MG63 (cell line): ENCODE measurements at places on chromosomes 11 and 22.
A peak's percentile ranks its signal among the peaks of the same experiment; 100 is the strongest.

DNA sequence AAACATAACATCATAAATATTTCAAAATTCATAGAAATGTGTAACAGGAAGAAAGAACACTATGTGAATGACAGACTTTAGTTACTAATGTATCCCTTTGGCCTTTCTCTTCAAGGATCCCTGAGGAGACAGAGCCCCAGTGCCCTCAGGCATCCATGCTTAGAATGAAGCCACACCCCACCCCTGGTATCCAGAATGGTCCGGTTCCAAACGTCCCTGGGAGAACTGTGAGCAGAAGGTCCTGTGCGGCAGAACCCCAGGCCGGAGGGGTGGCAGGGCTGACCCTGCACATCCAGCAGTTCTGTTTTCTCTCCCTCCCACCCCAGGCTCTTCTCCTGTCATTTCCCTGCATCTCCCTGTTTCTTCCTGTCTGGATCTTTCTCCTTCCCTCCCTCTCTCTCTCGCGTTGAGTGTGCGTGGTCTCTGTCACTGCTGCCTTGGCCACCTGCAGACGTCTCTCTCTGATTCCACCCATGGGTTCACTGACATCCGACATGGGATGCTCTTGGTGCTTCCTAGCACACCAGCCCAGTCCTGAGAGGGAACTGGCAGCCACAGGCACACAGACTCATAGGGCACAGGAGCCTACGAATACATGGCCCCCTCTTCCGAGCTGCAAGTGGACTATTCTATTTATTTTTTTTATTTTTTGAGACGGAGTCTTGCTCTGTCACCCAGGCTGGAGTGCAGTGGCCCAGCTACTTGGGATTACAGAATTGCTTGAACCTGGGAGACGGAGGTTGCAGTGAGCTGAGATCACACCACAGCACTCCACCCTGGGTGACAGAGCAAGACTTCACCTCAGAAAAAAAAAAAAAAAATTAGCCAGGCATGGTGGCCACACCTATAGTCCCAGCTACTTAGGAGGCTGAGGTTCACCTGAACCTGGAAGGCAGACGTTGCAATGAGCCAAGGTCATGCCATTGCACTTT is 5.7 kb downstream of the RFPL1 start:
- DNase-seq, result no peak

DNA sequence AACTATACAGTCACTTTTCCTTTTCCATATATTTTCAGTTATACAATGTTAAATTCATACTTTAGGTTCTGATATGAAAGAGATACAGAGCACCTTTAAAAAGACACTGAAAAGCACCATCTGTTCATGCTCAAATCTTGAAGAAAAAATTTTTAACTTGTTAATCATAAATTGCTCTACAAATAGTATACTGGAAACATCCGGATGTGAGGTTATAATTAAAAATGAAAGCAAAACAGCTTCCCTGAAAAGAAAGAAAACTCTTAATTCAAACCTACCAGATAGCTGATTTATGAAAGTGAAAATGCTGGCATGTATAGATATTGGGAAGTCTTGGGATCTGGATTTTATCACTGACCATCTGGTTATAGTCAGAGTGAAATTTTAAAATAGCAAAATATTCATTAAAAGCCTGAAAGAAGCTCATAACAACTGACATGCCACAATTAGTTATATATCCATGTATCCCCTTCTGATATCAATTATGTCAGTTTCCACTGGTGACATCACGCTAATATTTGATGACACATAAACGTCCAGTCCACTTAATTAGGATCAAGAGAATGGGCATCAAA is 740.0 kb downstream of the DLG2 start:
- DNase-seq, result no peak

DNA sequence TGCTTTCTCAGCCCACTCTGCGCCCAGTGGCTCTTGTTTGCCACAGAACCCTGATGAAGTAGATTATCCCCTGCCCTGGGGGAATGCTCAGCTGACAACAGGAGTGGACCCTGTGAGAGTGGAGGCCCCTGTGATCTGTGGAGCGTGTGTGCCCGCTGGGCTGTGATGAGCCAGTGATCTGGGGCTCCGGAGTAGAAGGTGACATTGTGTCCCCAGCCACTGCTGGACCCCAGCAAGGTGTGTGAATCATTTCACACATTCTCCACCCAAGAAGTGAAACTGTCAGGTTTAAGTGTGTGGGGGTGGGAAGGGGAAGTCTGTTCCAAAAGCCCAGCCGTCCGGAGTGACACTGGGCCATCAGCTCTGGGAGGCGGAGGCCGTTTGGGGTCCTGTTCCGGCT is 33.1 kb upstream of the GRAMD4 start:
- no peak for DNase-seq

DNA sequence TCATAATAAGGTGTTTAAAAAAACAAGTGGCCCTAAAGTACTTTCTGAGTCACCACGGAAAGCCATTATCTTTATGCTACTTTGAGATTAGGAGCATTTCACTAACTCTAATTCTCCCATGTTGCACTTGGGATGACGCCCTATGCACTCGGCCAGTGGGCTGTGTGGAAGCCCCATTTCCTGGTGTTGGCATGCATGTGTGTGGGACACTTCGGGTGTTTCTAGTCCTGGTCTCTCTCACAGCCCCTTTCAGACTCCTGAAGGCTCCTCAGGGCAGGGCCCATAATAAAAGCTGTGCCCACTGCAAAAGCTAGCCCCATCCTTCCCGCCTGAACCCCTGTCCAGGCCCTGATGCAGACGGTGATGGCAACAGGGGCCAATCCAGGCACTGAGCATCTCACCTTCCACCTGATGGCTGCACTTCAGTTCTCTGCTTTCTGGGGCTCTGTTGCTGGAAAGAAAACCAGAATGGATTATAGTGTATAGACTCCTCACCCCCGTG is 14.9 kb upstream of the FXYD2 start:
- no peak for DNase-seq

DNA sequence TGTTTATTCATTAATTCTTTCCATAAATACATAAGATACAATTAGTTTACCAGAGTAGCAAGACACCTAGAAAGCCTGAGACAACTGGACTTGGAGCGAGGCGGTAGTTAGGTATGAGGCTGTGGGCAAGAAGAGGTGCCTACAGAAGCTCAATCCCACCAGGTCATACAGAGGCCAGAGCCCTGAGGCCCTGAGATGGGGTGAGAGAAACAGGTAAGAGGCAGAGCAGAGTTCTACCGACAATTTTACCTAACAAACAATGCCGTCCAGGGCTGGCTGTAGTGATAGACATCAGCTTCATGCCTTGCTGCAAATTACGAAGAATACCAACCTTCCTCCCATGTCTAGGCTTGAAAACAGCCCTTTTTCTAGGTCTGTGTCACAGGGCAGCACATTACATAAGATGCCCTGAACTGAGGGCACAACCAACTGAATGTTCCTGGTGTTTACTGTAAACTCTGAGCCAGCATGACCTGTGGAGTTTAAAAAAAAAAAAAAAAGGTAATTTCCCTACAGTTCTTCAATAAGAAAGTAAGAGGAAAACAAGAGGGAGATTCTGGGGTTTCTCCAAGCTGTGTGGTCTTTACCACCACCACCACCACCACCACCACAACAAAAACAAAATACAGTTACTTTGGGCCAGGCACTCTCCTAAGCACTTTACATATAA is 105.8 kb downstream of the GAB2 start:
- DNase-seq, result no peak

DNA sequence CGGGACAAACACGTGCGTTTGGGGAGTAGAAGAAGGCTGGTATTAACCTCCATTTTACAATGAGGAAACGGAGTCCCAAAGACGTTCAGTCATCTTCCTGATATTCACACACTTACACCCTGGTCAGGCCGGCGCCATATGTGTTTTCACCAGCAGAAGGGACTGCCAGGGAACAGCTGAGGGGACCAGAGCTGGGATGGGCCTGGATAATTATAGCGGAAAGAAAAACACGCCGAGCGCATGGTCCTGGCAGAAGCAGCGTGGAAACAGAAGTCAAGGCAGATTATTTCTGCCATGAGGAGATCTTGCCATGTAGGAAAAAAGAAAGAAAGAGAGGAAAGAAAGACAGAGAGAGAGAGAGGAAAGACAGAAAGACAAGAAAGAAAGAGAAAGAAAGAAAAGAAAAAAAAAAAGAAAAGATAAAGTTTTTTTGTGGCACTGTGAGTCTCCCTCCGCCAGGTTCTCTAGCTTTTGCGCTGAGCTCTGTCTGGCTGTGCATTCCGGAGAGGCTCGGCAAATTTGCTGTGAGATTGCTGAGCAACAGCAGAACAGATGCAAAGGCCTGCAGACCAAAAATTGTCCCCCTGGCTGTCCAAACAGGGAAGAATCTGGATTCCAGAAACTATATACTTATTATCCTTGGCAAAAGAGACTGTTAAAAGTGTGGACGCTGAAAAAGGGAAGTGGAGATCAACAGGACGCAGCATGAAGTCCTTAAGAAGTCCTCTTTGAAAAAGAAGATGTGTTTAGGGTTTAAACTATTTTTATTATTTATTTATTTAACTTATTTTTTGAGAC is 1.3 kb upstream of the UCP2 start:
- no peak for DNase-seq

- no peak for DNase-seq
Observed at GRCh38 chr11:94856443-94856842, 88.3 kb downstream of the AMOTL1 start.

GRCh38 chr22:26565181-26565580 is 24.8 kb downstream of the TPST2 start:
- DNase-seq, result no peak

DNA sequence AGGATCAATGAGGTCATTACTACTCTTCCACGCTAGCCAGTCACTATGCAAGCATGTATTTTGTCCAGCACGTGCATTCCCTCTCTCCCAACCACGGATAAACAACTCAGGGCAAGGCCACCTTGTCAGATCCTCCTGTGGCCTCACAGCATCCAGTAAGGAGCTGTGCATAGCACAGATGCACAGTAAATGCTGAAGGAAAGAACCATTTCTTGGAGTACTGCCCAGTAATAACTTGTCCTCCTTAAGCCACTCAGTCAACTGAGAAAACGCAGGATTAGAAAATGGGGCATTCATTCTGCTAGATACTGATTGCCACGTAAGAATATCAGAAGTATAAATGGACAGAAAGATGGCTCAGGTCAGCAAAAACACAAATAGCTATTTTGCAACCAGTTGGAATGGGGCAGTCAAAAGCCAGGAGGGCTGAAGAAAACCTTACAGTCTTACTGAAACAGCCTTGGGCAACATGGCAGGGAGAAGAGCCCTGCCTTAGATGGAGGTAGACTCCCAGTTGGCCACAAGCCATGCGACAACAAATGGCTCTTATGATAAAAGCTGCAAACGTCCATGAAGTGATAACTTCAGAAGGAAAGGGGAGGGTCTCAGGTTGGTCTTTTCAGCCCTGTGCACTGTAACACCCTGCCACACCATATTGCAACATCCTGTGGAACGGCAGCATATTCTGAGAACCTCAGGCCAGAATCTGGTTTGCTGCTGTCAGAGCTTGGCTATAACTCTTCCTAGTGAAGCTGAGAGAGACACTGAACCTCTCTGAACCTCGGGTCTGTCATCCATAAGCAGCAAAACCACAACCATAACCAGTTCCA is 23.0 kb downstream of the PC start:
- DNase-seq, result no peak

- peak; percentile 77 for DNase-seq
Observed at GRCh38 chr22:46934746-46935491, 172.5 kb downstream of the TBC1D22A start.

DNA sequence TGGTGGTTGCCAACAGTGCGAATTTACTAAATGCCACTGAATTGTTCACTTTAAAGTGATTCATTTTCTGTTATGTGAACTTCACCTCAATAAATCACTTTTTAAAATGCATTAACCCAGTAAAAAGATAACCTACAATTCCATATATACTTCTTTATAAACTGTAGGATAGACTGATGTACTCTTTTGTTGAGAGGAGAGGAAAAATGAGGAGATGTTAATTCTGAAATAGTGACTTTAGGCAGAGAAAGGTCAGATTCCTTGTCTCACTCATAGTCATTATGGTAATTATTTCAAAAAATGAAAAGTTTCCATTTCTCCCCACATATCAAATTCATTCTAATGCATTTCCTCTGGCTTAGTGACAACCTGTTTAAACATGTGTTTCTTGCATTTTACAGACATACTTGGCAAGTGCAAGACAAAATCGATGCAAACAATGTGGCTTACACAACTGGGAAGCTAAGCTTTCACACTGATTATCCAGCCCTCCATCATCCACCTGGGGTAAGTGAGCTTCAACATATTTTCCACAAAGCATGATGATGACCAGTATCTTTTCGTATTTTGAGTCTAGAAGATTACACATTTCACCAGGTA is 74.5 kb downstream of the BBOX1 start:
- no peak for DNase-seq

DNA sequence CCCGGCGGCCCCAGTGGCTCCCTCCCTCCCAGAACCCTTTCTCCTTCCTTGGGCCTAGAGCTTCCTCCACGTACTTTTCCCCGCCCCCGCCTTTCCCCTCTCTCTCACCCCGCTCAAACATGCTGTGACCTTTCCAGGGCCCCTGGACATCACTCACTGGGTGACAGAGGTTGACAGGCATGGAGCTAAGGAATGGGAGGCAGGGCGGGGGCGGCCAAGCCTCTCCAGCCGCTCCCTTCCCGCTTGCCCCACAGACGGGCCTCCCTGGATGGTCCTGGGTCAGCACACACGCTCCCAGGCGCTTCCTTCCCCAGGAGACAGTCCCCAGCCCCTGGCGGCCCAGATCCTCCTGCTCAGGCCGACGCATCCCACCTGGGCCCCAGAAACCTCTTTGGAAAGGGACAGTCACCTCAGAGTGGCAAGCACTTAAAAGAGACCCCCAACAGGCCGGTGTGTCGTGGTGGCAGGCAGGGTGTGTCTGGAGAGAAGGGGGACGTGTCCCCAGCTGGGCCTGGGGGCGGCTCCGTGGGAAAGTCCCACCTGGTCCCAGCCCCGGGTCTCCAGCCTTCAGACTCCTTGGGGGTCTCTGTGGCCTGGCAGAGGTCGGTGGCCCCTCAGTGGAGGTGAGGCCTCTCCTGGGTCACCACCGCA is 8.8 kb downstream of the H19 start:
- no peak for DNase-seq
